WTC11 (cell line): ENCODE measurements at places on chromosomes 3 and 15. TPM values are rescaled to one million over a fixed set of nuclear protein-coding genes. Genes with fewer than 3 reads are reported as not detected.

DNA sequence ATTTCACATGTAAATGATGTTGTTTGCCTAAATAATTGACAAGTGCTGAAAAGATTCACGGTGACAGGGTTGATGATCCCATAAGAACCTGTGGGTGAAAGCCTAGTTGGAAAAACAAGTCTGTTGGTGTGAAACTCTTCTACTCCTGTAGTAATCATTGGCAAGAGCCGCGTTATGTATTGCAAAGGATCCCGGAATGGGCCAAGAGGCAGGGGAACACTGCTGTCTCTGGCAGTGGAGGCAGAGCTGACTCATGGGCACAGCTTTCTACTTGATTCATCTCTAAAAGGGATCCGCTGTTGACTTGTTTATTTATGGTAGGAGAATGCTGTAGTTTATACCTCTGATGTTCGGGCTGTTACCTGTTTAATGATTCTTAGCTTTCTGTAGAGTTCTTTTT is 63.1 kb downstream of the MAP6D1 start:
- H3K27ac ChIP-seq = no peak overlapping the region; the same call in 1 of the 2 replicates
- peaks cover 47% of the 10 kb centered on the region for H3K36me3 ChIP-seq
- H3K4me3 ChIP-seq = no peak overlapping the region
- DNase-seq = no peak

DNA sequence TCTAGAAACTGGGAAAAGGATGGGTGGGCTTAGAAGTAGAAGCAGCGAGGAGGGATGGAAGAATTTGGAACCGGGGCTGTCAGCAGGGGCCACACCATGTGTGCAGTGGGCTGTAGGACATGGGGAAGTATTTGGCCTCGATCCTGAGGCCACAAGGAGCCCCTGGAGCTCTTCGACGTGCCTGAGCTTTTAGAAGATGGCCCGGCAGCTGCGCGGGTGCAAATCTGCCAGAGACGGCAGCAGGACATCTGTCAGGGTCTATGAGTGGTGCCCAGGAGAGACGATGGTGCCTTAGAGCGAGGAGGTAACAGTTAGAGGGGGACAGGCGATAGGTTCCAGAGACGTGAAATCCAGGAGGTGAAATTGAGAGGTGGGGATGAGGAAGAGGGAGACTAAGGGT is 321.1 kb downstream of the UACA start:
- H3K36me3 ChIP-seq = no peaks in the 10 kb centered on the region
- no peak overlapping the region for H3K4me3 ChIP-seq
- peaks cover 17% of the 10 kb centered on the region for H3K27me3 ChIP-seq

GRCh38 chr3:41845826-41846225 is 116.1 kb downstream of the ULK4 start:
- H3K27me3 ChIP-seq = peaks cover 3% of the 10 kb centered on the region; the same call in 1 of the 2 replicates
- H3K4me1 ChIP-seq = no peaks in the 10 kb centered on the region
- H3K4me3 ChIP-seq = no peak overlapping the region
- no peak for DNase-seq

DNA sequence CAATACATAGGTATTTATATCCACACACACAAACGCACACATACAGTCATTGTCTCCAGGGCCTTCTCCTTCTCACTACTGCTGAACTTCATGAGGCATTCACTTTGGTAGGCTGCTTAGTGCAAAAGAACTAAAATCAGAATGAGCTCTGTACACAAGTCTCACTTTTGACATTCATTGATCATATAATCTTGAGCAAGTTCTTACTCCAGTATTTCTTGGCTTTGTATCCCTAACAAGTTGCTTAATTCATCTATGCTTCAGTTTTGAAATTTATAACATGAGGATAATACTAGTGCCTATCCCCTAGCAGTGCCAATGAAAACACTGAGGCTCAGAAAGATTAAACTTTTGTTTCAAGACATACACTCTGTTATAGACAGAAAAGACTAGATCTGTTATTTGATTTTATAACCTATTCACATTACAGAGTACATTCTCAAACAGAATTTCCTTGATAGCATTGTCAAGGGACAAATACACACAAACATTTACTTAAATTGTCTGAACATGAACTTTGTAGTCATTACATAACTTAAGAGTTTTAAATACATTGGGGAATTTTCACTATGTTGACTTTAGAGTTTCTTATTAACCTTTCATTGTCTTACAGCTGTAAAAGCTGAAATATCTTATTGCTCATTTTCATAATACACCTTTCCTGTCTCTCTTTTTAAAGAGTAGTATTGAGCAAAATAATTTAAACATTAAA is 55.0 kb upstream of the SI start:
- no peak overlapping the region for H3K27ac ChIP-seq
- DNase-seq = no peak
- H3K4me1 ChIP-seq = no peaks in the 10 kb centered on the region
- H3K36me3 ChIP-seq = no peaks in the 10 kb centered on the region
- no peak overlapping the region for H3K4me3 ChIP-seq

- DNase-seq = no peak
- no peak overlapping the region for H3K27ac ChIP-seq
- no peaks in the 10 kb centered on the region for H3K36me3 ChIP-seq
- H3K4me3 ChIP-seq = no peak overlapping the region
- peaks cover 13% of the 10 kb centered on the region for H3K4me1 ChIP-seq
- peaks cover 2% of the 10 kb centered on the region; the same call in 1 of the 2 replicates for H3K27me3 ChIP-seq
Measured at GRCh38 chr3:174949523-174949922, 90.4 kb downstream of the NAALADL2 start.

DNA sequence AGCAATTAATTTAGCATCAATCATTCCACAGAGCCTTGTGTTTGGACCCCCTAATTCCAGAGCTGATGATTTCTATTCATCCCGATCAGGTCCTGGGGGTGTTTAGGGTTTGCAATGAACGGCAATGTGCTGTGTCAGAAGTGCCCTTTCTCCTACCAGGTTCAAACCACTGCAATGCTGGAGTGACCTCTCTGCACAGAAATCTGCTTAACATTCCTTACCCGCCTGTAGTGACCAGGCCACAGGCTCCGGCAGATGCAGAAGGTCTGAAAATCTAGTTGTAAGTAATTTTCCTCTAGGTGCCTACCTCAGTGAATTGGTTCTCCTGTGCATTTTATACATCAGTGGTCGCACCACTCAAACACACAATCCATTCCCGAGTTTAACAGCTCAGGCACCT is 725.3 kb upstream of the CFAP20DC start:
- no peaks in the 10 kb centered on the region for H3K27me3 ChIP-seq
- no peak overlapping the region for H3K4me3 ChIP-seq
- no peaks in the 10 kb centered on the region for H3K36me3 ChIP-seq
- peaks cover 17% of the 10 kb centered on the region for H3K4me1 ChIP-seq

DNA sequence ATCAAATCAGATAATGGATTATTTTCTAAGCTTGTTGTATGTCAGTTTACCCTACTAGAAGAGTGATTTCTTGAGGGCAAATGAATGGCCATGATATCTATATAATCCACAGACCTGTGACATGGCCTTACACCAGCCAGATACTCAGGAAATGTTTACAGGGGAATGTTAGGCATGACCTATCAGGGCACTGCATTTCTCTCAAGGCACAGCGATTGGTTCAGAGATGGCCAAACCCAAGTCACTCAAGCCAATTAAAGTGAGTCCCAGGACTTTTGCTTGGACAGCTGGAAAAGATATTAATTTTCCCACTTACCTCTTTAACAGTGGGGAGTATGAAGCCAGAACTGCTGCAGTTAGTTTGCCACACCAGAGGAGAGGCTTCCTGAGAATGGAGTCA is 28.7 kb upstream of the GATA2 start:
- H3K4me1 ChIP-seq = no peaks in the 10 kb centered on the region
- no peak overlapping the region for H3K4me3 ChIP-seq
- DNase-seq = no peak
- H3K27me3 ChIP-seq = peaks cover 25% of the 10 kb centered on the region
- no peaks in the 10 kb centered on the region for H3K36me3 ChIP-seq

- H3K27me3 ChIP-seq = peaks cover 1% of the 10 kb centered on the region; the same call in 1 of the 2 replicates
- H3K27ac ChIP-seq = no peak overlapping the region
- H3K36me3 ChIP-seq = no peaks in the 10 kb centered on the region
- H3K4me3 ChIP-seq = no peak overlapping the region
- H3K4me1 ChIP-seq = peaks cover 30% of the 10 kb centered on the region
Measured at GRCh38 chr3:55607844-55608243, 120.7 kb upstream of the WNT5A start.

GRCh38 chr3:114034211-114034610 is 22.1 kb downstream of the CCDC191 start:
- no peak overlapping the region for H3K27ac ChIP-seq
- H3K4me3 ChIP-seq = no peak overlapping the region
- no peaks in the 10 kb centered on the region for H3K36me3 ChIP-seq
- DNase-seq = no peak
- peaks cover 14% of the 10 kb centered on the region for H3K4me1 ChIP-seq

- H3K27me3 ChIP-seq = peaks cover 46% of the 10 kb centered on the region
- peaks cover 21% of the 10 kb centered on the region for H3K4me1 ChIP-seq
- no peak overlapping the region for H3K4me3 ChIP-seq
- no peak overlapping the region for H3K27ac ChIP-seq
- no peak for DNase-seq
- H3K36me3 ChIP-seq = no peaks in the 10 kb centered on the region
Measured at GRCh38 chr15:48641416-48641815, 4.1 kb downstream of the FBN1 start.

DNA sequence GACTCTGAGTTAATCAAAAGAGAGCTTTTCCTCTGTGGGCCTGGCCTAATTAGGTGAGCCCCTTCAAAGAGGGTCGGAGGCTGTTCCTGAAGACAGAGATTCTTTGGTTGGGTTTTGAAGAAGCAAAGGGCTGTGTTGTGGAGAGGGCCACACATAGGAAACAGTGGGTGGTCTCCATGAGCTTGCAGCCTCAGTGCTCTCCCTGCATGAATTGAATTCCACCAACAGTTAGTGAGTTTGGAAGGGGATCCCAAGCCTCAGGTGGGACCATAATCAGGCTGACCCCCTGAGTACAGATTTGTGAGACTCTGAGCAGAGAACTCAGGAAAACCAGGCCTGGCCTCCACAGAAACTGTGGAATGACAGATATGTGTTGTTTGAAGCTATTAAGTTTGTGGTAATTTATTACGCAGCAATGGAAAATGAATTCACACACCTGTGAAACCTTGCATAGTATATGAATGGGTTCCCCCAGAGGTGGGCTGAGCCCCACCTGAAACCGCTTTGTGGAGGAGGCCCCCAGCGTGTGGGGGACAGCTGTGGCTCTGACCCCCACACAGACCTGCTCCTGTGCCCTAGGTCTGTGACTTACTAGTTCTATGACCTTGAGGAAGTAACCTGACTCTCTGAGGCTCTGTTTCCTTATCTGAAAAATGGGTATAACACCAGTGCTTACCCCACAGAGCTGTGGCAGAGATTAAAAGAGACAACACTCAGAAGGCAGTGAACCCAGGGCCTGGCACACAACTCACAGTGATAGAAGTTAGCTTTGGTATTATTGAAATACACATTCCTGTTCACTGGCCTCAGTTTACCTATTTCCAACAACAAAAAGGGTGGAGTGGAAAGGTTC is 431.3 kb downstream of the FOXP1 start:
- peak overlapping the region; percentile 98 for H3K27ac ChIP-seq
- no peak for DNase-seq
- no peaks in the 10 kb centered on the region for H3K27me3 ChIP-seq
- peaks cover 81% of the 10 kb centered on the region for H3K4me1 ChIP-seq
- no peaks in the 10 kb centered on the region for H3K36me3 ChIP-seq
- H3K4me3 ChIP-seq = no peak overlapping the region

DNA sequence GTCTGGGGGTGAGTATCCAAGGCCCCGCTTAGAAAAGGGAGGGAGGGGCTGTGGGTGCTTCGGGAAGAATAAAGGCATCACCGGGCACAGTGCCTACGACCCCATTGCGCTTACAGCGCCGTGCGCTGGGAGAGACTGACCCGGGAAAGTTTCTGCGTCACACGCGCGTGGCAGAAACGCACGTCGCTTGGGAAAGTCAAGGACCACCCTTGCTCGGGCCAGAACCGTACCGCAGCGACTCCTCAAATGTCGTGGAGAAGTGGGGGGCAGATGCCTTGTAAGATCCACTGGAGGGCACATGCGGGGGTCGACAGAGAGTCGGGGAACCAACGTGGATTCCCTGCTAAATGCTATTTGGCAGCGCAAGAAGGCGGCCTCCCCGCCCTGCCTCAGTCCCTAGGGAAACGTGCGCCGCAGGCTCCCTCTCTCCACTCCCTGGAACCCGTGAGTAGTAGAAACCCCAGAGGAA is 2.4 kb downstream of the ADAMTS9 start:
- H3K27me3 ChIP-seq = peaks cover 88% of the 10 kb centered on the region
- H3K4me3 ChIP-seq = peak overlapping the region; percentile 87
- no peak for DNase-seq

DNA sequence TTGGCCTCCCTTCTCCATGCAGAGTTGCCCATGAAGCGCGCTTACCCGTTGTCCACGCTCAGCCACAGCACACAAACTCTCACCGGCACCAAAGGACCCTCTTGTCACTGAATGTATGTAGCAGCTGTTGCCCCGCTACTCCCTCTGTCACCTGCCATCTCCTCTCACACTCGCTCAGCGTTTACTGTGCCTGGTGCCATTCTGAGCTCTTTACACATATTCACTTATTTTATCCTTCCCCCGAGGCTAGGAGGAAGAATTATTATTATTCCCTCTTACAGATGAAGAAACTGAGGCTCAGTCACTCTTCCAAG is 41.7 kb upstream of the PRR23E start:
- no peaks in the 10 kb centered on the region for H3K36me3 ChIP-seq
- H3K4me3 ChIP-seq = no peak overlapping the region
- H3K27me3 ChIP-seq = no peaks in the 10 kb centered on the region

DNA sequence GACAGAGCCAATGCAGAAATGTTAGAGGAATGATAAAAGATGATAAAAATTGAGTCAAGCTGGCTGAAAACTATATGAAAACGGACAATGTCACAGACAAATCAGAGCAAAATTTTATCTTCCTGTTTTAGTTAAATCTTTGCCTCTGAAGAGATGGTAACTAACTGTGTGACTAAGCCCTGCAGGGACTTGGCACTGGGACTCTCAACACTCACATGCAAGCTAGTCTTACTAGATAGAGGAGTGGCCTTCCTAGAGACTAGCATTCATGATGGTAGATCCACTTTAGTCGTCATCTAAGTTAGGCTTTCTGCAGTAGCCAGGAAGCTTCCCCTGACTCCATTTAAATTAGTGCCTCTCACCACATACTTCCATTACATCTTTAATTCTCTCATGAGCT is 4.1 kb downstream of the CCDC191 start:
- H3K36me3 ChIP-seq = no peaks in the 10 kb centered on the region
- H3K27ac ChIP-seq = no peak overlapping the region
- H3K27me3 ChIP-seq = no peaks in the 10 kb centered on the region; the same call in 1 of the 2 replicates
- peaks cover 8% of the 10 kb centered on the region for H3K4me1 ChIP-seq
- no peak for DNase-seq

- no peak overlapping the region for H3K4me3 ChIP-seq
- no peaks in the 10 kb centered on the region; the same call in none of the 2 replicates for H3K27me3 ChIP-seq
- H3K4me1 ChIP-seq = peaks cover 25% of the 10 kb centered on the region
- no peak overlapping the region for H3K27ac ChIP-seq
- no peak for DNase-seq
Measured at GRCh38 chr3:150215616-150216015, 192.5 kb upstream of the TSC22D2 start.

Gene PARL
- total RNA-seq = 71.3 to 93.5 TPM (median 74.3 TPM) in 3 replicates

Gene GPR156
- 0.72 to 1.8 TPM (median 1.5 TPM) in 3 replicates for total RNA-seq
